Brain (organoid and tissue), 16 donors: ENCODE measurements at places on chromosomes 13 and 19. TPM values are rescaled to one million over a fixed set of nuclear protein-coding genes. Genes with fewer than 3 reads are reported as not detected.

SPIB gene
- not detected for polyA plus RNA-seq

LILRB2 gene
- 0.78 TPM for polyA plus RNA-seq

DNA sequence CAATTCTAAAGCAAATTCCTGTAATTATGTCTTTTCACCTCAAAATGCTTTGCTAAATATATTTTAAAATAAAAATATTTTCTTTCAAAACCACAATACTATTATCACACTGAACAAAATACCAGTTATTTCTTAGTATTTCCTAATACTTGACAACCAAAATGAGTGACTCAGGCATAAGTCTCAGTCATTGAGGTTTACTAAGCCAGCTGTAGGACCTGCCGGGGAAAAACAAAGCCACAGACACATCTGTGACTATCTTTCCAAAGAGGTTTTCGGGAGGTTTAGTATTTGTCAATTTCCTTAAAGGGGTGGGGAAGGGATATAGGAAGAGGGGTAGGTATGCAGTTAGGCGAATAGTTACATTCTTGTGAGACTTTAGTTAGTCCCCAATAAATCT, 3.2 kb upstream of the ZNF235 start:
- DNase-seq: no peak

OR7A5 gene
- 1.8 TPM for polyA plus RNA-seq

- DNase-seq: no peak
Observed at GRCh38 chr19:7983286-7983950, 22.0 kb downstream of the ELAVL1 start.

DNA sequence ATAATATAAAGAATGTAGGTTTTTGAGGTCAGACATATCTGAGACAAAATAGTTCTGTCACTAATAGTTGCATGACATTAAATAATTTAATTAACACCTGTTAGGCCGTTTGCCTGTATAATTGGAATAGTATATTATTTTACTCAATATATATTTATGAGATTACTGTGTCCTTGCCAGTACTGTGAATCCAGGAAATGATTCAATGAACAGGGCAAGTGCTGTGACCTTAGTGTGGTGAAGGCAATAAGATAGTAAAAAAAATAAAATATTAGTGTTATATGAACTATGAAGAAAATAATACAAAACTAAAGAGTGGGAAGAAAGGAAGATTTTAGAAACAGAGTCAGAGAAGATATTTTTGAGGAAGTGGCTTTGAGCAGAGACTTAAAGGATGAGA, 403.7 kb downstream of the PCDH9 start:
- DNase-seq: no peak

- peak; percentile 81 for DNase-seq
Observed at GRCh38 chr19:35776102-35776788, 881 bp downstream of the ARHGAP33 start.

NUP58 gene
- 15.4 TPM for polyA plus RNA-seq

DNA sequence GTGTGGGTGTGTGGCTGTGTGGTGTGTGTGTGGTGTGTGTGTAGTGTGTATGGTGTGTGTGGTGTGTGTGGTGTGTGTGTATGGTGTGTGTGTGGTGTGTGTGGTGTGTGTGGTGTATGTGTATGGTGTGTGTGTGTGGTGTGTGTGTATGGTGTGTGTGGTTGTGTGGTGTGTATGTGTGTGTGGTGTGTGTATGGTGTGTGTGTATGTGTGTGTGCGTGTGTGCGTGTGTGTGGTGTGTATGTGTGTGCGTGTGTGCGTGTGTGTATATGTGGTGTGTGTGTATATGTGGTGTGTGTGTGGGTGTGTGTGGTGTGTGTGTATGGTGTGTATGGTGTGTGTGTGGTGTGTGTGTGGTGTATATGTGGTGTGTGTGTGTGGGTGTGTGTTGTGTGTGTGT, 8.1 kb downstream of the SHISA7 start:
- DNase-seq: no peak

DNA sequence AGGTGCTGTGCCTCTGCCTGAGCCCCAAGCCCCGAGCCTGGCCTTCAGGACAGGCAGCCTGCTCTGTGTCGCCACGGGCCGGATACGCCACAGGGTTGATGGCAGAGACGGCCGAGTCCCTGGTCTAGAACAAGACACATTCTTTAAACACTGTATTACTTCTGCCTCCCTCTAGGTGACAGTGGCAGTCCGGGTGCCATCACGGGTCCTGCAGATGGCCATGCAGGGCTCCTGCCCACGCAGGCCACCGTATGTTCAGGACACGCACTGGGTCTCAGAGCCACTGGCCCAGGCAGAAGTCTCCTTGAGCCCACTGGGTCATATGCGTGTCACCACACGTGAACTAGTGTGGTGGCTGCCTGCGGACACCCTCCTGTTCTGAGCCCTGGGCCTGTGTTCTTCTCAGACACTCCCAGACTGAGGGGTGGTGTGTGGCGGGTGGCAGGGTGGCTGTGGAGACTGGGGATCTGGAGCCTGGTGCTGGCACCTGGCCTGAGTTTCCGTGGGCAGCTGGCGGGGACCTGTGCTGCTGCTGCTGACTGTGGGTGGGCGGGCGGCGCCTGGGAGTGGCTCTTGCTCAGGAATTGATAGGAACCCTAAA, 4.4 kb downstream of the PLEKHJ1 start:
- no peak for DNase-seq

GRCh38 chr13:47546391-47547225, 454.5 kb downstream of the SUCLA2 start:
- DNase-seq: no peak

- no peak for DNase-seq
Observed at GRCh38 chr13:113332615-113333014, 31.3 kb downstream of the GRTP1 start.

DNA sequence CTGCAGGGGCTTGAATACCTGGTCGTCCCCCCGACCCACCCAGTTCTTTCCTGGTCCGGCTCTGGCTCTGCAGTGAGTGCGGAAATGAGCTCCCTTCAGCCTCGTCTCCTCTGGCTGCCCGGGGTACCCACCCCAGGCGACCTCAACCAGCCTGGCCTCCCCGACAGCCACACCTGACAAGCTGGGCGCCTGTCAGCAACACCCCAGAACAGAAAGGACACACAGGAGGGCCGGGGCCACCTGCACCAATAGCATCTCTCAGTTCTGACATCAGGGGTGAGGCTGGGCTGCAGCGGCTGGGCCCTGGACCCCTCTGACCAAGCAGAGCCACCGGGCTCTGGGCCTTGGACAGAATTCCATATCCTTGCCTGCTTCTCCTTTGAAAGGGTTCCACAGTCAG, 19.7 kb downstream of the SUGP1 start:
- DNase-seq: no peak

- peak; percentile 37 for DNase-seq
Observed at GRCh38 chr13:74464670-74465069, 330.5 kb upstream of the KLF12 start.

ZNF99 gene
- not detected for polyA plus RNA-seq

GRCh38 chr19:46428239-46429135, at the start of gene PNMA8C:
TSS of gene PNMA8C (minus strand) at chr19:46428936. CDS start at chr19:46428359, 577 bp downstream.
- DNase-seq: peak; percentile 94

DNA sequence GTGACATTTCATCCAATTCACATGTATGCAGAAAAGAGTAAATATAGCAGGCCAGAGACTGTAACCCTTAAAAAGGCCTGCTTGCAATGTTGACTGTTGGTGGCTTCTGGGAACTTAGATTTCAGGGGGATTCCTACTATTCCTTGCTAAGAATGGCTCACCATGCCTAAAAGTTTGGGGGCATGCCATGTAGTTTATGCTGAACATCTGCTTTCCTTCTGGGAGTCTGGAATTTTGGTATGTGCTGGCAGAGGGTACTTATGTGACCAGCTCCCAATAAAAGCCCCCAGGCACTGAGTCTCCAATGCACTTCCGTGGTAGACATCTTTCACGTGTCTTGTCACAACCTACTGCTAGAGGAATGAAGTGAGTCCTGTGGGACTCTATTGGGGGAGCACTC, 88.4 kb upstream of the PCDH8 start:
- no peak for DNase-seq

C19orf67 gene
- not detected for polyA plus RNA-seq

ELL gene
- polyA plus RNA-seq: 4.9 TPM

DNA sequence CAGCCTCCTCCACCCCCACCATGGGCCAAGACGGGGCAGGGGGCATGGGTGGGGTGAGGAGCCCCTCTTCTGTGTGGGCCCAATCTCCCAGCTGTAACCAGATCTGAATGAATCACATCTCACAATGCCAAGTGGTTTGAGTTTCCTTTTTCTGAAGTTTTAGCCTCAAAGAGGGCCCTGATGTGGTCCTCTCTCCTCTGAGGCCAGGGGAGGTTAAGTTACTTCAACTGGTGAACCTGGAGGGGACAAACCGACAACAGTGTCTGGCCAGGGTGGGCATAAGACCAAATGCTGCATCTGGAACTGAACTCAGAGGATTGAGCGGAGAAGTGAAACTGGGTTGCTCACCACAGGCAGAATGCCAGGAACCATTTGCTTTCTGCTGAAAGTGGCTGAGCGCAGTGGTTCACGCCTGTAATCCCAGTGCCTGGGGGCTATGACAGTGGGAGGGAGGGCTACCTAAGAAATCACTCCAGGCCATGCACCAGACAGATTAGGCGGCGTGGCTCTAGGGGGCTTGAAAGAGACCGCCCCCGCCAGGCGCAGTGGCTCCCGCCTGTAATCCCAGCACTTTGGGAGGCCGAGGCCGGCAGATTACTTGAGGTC, 15.4 kb upstream of the IRGC start:
- peak; percentile 47 for DNase-seq

GRCh38 chr19:48506138-48506733, 5.4 kb downstream of the LMTK3 start:
- no peak for DNase-seq

RNF6 gene
- polyA plus RNA-seq: 5.3 TPM

AMER2 gene
- polyA plus RNA-seq: 18.8 TPM

DNA sequence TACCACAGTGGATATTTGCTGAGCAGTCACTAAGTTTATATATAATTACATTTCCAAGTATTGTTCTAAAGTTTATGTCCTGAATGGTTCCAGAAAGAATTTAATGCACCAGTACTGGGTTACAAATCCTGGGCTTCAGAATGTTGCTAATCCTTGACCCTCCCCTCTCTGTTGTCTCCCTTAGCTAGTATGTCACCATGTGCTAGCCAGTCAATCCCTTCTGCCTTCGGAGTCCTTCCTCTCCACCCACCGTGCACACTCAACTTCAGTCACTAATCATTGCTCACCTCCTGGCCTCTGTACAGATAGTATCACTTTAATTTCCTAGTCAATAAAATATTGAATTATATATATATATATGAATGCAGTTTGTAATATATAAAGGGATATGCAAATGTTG, 7.5 kb downstream of the FAM124A start:
- DNase-seq: no peak

- DNase-seq: no peak
Observed at GRCh38 chr13:50679321-50679720, 164.2 kb downstream of the DLEU7 start.

DNA sequence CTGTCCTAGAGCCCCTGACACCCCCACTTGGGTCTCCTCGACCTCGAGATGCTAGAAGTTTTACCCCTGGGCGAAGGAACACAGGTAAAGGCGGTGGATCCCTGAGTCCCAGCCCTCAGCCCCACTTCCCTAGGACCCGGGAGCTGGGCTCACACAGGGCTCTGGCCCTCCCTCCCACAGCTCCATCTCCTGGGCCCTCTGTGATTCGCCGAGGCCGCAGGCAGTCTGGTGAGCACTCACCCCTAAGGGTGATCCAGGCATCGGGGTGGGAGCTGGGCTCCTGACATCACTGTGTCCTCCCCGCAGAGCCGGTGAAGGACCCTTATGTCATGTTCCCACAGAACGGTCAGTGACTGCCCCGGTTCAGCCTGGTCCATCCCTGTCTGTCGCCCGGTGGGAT, 8.3 kb downstream of the PLEKHG2 start:
- no peak for DNase-seq

DNA sequence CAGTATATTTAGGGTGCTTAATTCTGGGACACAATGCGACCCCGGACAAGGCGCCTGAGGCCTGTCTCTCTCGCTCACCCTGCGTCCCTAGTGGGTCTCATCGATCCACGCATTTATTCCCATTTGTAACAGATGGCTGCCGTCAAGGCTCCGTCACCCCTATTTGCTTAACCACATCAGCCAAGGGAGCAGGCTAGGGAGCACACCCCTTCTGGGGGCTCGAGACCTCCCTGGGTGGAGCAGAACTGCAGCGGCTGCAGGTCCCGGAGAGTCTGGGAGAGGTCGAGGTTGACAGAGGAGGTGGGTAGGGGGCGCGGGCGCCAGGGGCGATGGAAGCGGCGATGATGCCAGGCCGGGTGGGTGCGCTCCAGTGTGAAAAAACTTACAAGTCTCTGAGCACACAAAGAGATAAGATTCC, 507 bp downstream of the ALG5 start:
- no peak for DNase-seq

ERFL gene
- 0.56 TPM for polyA plus RNA-seq
